PC-3 (cell line): ENCODE measurements at places on chromosomes 6 and 20. TPM values are rescaled to one million over a fixed set of nuclear protein-coding genes. Genes with fewer than 3 reads are reported as not detected.

DNA sequence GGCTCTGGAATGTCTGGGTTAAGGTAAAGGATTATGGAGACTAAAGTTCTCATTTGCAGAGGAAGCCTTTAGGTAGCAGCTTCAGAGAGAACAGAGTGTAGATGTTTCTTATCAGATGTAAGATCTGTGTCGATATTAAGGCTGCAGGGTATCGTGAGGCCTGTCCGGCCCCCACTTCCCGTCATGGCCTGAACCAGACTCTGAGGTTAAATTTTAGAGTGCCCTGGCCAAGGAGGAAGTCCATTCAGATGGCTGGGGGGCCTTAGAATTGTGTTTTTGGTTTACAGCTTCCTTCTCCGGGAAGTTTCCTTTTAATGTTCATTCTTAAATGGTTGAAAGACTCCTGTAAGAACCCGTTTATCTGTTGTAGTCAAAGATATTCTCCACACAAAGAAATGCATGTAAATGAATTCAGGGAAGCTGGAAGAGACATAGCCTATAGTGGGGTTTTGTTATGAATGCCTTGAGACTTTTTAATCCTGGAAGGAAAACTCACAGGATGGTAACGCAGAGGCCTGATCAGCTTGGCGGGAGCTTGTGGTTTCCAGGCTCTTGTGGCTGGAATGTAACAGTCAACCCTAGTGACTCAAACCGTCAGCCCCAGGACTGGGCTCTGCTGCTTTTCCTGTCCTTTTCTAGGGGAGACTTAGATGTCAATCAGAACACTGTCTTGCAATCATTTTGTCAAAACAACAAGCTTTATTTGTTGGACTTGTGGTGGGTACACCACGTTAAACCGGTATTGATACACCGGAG lies 34.7 kb downstream of the KIF25 start:
- no peaks in the 10 kb centered on the region for H3K27me3 ChIP-seq
- H3K4me1 ChIP-seq, result peaks cover 11% of the 10 kb centered on the region; the same call in 1 of the 2 replicates
- H3K4me3 ChIP-seq, result no peak overlapping the region
- no peaks in the 10 kb centered on the region for H3K36me3 ChIP-seq
- no peak overlapping the region for H3K27ac ChIP-seq
- peak; percentile 50 for DNase-seq

GRCh38 chr6:68718385-68719073 lies 83.4 kb downstream of the ADGRB3 start:
- peak overlapping the region; percentile 46 for H3K27ac ChIP-seq
- H3K4me3 ChIP-seq, result no peak overlapping the region

DNA sequence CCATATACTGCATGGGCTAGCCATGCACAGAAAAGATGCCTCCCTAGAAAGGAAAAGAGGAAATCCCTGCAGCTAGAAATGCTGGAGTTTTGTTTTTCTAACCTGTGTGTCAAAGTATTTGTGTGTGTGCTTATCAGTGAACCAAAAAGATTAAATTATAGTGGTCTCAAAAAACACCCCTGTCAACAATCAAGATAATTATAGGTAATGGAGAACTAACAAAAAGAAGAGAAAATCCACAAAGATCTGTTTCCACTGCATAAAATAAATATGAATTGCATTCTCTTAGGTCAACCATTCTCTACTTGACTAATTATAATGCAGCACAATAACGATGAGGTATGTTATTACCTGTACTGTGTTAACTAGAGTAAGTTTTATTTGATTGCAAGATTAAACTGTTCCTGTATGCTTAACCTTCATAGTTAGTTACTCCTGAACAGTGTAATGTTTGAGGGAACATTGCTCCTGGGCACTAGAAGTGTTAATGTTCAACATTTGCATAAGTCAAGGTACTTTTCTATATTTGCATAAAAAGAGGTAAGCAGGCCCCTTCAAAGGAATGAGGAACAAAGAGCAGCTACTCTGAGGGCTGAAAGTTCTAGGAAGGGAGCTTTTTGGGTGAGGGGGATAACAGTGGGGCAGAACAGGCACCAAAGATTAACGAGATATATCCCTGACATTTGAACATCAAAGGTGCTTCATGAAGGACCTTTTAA lies 212.1 kb downstream of the BTBD9 start:
- no peak overlapping the region for H3K27ac ChIP-seq
- DNase-seq, result no peak
- H3K27me3 ChIP-seq, result no peaks in the 10 kb centered on the region
- H3K4me1 ChIP-seq, result 0 out of 2 replicates have a peak, but pooled peaks cover 6% of the 10 kb centered on the region

DNA sequence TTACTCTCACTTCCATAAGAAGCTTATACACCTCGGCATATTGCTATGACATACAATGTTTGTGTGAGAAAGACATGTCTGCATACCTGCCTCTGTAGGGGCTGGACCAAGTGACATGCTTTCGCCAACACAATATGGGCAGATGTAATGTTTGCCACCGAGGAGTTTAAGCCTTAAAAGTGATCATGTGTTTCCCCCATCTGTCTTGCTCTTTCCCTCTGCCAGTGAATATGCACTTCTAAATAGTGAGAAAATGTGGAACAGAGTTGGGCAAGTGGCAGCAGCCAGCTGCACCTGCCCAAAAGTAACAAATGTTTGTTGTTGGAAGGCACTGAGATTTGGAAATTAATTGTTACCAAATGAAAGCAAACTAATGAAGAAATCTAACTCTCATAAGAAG lies 274.8 kb upstream of the BTBD3 start:
- H3K27me3 ChIP-seq, result peaks cover 56% of the 10 kb centered on the region
- no peak overlapping the region for H3K27ac ChIP-seq
- no peak for DNase-seq
- no peaks in the 10 kb centered on the region for H3K4me1 ChIP-seq
- no peak overlapping the region for H3K4me3 ChIP-seq

DNA sequence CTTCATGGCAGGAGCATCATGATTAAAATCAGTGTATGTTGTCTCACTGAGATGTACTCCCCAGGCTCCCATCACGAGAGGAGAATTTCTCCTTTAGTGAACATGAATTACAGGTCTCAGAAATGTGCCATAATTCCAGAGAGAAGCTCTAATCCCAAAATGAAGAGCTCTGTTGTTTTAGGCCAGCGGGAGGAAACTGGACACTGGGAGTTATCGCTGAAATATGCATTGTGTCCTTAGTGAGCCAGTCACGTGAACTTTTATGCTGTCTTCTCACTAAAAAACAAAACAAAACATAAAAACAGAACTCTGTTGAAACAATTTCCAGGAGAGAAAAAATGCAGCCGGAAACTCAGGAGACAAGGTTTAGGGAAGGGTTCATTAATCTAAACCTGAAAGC lies 315.7 kb upstream of the NT5E start:
- no peak overlapping the region for H3K4me3 ChIP-seq
- peaks cover 54% of the 10 kb centered on the region for H3K27me3 ChIP-seq
- no peaks in the 10 kb centered on the region for H3K4me1 ChIP-seq
- H3K36me3 ChIP-seq, result no peaks in the 10 kb centered on the region

- peaks cover 7% of the 10 kb centered on the region for H3K4me1 ChIP-seq
- H3K36me3 ChIP-seq, result no peaks in the 10 kb centered on the region
- no peak for DNase-seq
- H3K27ac ChIP-seq, result no peak overlapping the region
Measured at GRCh38 chr6:3432416-3432815, 24.4 kb downstream of the SLC22A23 start.

DNA sequence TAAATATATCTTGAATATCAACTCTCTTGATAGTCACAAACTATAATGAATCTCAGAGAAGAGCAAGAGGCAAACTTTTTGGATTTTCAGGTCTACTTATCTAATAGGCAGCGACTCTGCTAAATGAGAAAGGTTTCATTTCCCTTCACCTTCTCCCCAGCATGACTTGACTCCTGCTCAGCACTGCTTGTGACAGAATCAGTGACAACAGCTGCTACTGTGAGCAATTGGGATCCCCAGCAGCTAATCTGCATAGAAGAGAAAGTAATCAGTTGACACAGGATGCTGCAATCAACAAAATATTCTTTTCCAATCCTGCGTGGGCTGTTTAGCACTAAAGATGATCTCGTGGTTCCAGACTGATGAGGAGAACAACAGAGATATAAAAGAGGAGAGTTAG lies 205.5 kb downstream of the MMUT start:
- H3K4me3 ChIP-seq, result no peak overlapping the region
- H3K27me3 ChIP-seq, result no peaks in the 10 kb centered on the region
- DNase-seq, result no peak

DNA sequence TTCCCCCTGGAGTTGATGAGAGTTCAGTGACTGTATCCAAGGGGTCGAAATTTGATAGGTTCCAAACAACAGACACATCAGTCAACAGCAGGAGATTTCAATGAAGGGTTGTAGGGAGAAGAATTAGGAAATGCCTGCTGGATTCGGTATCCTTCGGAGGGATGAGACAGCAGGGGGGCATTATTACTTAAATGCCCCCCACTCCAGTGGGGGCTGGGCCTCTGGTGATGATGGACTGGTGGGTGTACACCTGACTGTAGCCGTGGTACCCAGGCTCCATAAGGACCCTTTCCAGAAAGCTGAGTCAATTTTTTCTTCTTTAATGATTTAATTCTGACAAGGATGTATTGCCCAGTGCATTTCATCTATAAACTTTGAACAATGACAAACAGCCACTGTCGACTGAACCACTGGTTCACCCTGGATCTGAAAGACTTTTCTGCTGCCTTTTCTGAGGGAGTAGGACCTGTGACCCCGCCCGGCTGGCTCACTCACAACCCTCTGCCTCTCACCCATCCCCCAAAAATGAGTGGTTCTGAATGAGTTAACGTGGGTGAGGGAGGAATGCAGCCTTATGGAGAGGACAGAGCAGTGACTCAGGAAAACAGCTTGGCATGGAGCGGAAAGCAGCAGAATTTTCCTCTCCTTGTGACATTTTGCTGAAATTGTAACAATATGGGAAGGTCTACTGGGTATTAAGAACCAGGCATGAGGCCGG lies 41.0 kb downstream of the ZMYND8 start:
- no peaks in the 10 kb centered on the region for H3K27me3 ChIP-seq
- peak; percentile 94 for DNase-seq
- H3K4me1 ChIP-seq, result peaks cover 57% of the 10 kb centered on the region
- H3K27ac ChIP-seq, result peak overlapping the region; percentile 95
- H3K36me3 ChIP-seq, result no peaks in the 10 kb centered on the region

GRCh38 chr20:48951646-48952045 lies 30.1 kb downstream of the ARFGEF2 start:
- H3K27ac ChIP-seq, result no peak overlapping the region
- H3K4me3 ChIP-seq, result no peak overlapping the region
- no peak for DNase-seq
- H3K27me3 ChIP-seq, result no peaks in the 10 kb centered on the region
- H3K36me3 ChIP-seq, result peaks cover 71% of the 10 kb centered on the region

DNA sequence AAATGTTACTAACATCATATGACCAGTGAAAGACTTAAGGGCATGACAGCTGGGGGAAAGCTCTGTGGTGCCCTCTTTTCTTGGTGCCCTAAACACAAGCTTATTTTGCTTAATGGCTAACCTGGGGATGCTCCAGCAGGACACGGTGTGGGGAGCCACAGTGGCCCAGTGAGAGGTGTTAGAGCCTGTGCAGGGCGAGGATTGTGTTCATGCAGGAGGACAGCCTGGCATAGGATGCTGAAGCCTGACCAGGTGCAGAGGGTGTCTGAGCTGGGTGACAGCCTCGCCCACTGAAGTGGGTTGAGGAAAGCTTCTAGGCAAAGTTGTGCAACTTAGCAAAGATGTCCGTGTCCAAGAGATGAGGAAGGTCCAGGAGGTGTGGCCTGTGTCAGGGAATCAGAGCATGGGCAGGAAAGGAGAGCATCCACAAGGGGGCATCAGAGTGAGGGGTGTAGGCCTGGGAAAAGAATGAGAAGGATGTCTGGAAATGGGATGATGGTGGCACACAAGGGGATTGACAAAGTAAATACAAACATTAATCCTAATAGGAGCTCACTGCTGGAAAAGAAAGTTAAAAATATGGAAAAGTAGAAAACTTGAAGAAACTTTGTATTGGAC lies 33.9 kb downstream of the SLC17A4 start:
- H3K27ac ChIP-seq, result no peak overlapping the region
- peak; percentile 77 for DNase-seq
- no peak overlapping the region for H3K4me3 ChIP-seq
- no peaks in the 10 kb centered on the region for H3K4me1 ChIP-seq
- peaks cover 13% of the 10 kb centered on the region; the same call in 1 of the 2 replicates for H3K27me3 ChIP-seq
- no peaks in the 10 kb centered on the region for H3K36me3 ChIP-seq

- H3K4me1 ChIP-seq, result no peaks in the 10 kb centered on the region
- no peaks in the 10 kb centered on the region for H3K36me3 ChIP-seq
- no peaks in the 10 kb centered on the region for H3K27me3 ChIP-seq
- no peak overlapping the region for H3K4me3 ChIP-seq
- no peak for DNase-seq
Measured at GRCh38 chr6:138486249-138487101, 12.8 kb downstream of the NHSL1 start.

DNA sequence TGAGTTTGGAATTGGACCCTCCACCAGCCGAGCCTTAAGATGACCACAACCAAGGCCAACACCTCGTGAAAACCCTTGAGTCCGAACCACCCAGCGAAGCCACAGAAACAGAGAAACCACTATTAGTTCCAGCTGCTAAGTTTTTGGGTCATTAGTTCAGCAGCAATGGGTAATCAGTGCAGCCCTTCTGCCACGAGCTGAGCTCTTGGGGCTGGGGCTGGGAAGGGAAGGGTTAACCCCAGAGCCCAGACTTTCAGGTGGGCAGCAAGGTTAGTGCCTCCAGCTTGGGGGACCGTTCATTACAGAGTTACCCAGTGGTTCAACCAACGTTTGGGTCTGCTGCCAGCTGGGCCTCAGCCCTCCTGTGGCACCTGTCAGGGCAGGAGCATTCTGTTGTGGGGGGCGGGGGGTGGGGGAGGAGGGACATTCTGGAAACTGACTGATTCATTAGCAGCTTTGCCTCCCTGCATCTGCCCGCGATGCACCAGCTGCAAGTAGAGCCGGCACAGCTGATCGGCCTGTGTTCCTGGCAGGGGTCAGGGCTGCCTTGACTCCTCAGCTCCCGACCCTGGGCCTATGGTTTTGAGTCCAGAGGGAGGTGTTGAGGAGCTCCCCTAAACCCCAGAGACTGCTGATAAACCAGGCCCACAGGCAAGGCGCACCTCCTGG lies 52.7 kb downstream of the TGM2 start:
- no peaks in the 10 kb centered on the region for H3K27me3 ChIP-seq
- DNase-seq, result no peak
- 0 out of 2 replicates have a peak, but pooled peaks cover 5% of the 10 kb centered on the region for H3K36me3 ChIP-seq
- peaks cover 52% of the 10 kb centered on the region for H3K4me1 ChIP-seq

ECT2L gene
- total RNA-seq, result not detected in 2 replicates

TBPL1 gene
- total RNA-seq, result 17.7 and 30.8 TPM in 2 replicates

RWDD1 gene
- 18.4 and 24.6 TPM in 2 replicates for total RNA-seq
